ENCODE measurements at places on chromosomes 1 and 21.

GRCh38 chr1:209873067-209873799 lies 45.5 kb downstream of the UTP25 start:
- peak; percentile 43 for DNase-seq

- no peak for DNase-seq
Observed at GRCh38 chr1:39261712-39262221, 57.3 kb downstream of the MACF1 start.

GRCh38 chr1:17207966-17208418 lies 3.1 kb downstream of the PADI1 start:
- peak; percentile 42 for DNase-seq

DNA sequence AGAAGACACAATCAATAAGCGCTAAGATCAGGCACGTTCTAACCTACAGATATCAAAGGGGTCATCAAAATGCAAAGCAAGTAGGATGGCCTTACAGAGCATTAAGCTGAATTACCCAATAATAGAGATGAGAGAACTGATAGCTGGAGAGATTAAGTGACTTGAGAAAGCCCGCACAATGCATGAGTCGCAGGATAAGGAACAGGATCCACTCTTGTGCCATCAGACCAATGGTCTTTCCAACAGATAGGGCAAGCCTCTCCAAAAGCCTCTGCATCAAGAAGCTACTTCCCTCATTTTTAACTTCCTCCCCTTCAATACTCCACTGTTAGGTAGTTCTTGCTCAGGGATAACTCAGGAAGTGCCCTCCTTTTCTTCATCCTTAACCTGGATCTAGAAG lies 2.6 kb downstream of the CHML start:
- DNase-seq, result no peak

GRCh38 chr1:244090645-244091044 lies 39.6 kb downstream of the ZBTB18 start:
- peak; percentile 8 for DNase-seq

DNA sequence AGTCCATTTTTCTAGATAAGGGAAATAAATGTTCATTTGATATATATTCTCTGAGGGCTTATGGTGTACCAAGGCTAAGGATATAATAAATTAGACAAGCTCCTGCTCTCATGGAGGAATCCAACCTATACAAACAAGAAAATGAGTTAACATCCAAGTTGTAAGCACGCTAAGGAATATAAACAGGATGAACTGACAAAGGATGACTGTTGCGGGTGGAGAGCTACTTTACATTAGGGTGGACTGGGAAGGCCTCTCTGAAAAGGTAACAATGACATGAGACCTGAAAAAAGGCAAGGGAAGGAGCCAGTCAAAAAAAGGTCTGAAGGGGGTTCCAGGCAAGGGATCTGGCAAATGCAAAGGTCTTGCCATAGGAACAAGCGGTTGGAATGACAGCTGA lies 3.1 kb downstream of the BCAR3 start:
- DNase-seq, result no peak

- DNase-seq, result no peak
Observed at GRCh38 chr1:196034080-196034706, 574.0 kb downstream of the KCNT2 start.

DNA sequence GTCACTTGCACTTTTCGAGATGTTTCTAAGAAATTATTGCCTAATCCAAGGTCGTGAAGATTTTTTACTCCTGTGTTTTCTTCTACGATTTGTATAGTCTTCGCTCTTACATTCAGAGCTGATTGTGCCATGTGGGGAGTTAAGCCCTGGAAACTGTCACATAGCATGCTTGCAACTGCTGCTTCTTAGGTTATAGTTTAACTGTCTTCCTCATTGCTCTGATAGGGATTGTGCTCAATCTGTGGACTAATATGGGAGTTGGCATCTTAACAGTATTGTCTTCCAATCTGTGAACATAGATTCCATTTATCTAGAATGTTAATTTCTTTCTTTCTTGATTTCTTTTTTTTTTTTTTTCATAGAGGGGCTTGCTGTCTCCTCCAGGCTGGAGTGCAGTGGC lies 34.8 kb upstream of the CAMTA1 start:
- no peak for DNase-seq

- no peak for DNase-seq
Observed at GRCh38 chr1:86787621-86788020, 83.2 kb downstream of the SH3GLB1 start.

GRCh38 chr1:238484121-238484520 lies 593.4 kb upstream of the ZP4 start:
- no peak for DNase-seq

- DNase-seq, result no peak
Observed at GRCh38 chr1:197391303-197392226, 123.5 kb downstream of the CRB1 start.

DNA sequence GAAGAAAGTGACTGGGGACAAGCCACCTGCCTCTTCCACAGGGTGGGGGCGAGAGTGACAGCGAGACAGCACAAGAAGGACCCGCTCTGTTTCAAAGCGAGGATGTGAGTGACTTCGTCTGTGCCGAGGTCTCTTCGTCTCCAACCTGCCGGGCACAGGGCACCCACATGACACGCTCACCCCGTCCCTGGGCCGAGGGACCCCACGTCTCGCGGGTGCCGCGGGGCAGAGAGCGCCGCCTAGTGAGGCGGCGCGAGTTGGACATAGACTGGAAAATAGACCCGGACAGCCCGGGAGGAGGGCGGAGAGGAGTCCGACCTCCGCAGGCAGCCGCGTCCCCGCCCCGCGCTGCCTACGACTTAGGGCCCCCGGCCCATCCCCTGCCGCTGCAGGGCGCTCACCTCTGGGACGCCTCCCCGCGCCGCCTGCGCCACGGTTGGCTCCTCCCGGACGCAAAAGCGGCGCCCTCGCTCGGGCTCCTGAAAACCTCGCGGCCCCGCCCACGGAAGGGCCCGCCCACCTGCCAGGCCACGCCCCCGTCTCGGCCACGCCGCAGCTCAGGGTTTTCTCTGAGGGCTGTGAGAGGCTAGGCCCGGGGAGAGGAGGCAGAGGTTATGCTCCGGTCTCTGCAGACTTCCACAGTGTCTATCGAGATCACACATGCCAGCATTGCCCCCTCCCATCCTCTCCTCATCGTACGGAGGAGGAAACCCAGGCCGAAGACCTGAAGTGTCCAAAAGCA lies at the start of gene TLR5:
Gene TLR5 (minus strand): TSS at position 454 of the 742 bp plus-strand sequence. CDS start 30,217 bp downstream, outside the sequence.
- peak; percentile 82 for DNase-seq

DNA sequence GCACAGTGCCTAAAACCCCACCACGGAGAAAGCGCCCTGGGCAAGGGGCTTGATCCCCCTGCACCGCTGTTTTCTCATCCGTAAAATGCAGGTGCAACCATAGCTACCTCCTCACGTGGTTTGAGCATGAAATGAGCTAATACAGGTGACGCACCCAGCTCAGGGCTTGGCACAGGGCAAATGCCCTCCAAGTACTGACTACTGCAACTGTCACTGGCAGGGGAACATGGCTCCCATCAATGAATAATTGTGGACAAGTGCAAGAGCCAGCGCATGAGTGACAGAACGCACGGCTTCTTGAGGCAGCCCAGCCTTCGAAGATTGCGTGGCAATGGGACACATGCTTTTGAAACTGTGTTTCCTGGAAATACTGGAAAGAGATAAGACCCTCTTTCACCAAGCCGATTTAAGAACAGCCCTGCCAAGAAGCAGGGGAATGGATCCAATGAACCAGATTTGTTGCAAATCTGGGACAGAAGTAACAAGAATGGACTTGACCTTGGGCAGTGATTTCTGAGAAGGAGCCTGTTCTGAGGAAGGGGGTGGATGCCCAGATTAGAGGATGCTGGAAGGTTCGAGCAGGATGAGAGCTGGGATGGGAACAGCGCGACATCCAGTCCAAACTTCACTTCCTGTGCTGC lies 92.8 kb upstream of the IFFO2 start:
- no peak for DNase-seq

DNA sequence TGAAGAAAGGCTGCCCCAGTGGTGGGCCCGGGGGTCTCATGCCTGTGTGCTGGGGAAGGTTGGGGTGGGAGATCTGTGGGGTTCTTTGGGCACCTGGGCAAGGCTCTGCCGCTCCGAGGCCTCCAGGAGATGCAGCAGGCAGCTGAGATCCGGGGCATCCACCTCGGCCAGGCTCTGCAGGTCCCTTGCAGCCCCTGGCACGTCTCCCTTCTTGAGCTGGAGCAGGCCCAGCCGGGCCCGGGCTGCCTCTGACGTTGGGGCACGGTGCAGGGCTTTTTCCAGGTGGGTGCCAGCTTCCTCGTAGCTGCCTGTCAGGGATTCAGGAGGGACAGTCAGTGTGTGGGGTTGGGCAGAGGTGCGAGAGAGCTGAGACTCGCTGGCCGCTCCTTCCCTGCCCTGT lies 11.4 kb upstream of the MMEL1 start:
- DNase-seq, result no peak

GRCh38 chr1:93584261-93585003 lies 97.2 kb downstream of the BCAR3 start:
- no peak for DNase-seq
